Activated CD8-positive, alpha-beta memory T cell treated with anti-CD3 and anti-CD28 coated beads for 4 hours (primary cell): ENCODE measurements at places on chromosomes 16 and 17.

- no peak for DNase-seq
Measured at GRCh38 chr17:7004398-7005253, 7.8 kb upstream of the RNASEK start.

GRCh38 chr17:26731005-26731921 is 562.7 kb upstream of the WSB1 start:
- DNase-seq, result no peak

- no peak for DNase-seq
Measured at GRCh38 chr16:88983165-88983564, 6.2 kb upstream of the CBFA2T3 start.

DNA sequence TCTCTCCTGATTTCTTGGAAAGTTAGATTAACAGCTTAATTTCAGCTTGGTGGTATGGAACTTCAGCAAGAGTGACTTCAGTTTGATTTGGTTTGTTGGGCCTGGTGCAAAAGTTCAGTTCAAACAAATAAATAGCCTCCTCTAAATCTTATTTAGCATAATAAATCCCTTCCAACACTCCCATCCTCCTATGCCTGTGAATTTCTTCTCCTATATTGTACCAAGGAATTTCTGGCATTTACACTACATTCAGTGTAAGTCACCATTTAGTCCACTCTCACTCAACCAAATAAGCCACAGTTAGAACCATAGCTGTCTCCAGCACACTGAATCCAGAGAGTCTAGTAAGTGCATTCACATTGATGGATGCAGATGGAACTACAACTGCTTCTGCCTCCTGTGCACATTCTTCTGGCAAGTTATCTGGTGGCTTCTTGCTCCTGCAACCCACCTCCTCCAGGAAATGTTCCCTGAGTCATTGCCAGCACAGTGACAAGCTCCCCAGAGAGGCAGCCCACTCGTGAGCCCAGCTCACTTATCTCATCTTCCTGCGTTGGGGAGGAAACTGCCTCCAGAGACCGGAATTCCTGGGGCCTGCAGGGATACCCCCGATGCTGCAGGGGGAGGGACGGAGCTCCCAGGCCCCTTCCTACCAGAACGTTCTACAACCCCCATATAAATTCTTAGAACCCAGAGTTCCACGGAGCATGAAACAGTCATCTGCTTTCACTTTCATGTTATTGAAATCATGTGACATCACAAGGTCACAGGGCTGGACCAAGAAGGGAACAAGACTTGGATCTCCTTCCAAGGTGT is 318.3 kb downstream of the PHKB start:
- no peak for DNase-seq

GRCh38 chr16:28084209-28084608 is 20.7 kb upstream of the GSG1L start:
- no peak for DNase-seq

DNA sequence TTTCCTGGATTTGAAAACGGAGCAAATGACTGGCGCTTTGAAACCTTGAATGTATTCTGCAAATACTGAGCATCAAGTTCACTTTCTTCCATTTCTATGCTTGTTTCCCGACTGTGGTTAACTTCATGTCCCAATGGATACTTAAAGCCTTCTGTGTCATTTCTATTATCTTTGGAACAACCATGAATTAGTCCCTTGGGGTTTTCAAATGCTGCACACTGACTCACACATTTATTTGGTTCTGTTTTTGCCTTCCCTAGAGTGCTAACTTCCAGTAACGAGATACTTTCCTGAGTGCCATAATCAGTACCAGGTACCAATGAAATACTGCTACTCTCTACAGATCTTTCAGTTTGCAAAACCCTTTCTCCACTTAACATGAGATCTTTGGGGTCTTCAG is 32.3 kb downstream of the BRCA1 start:
- no peak for DNase-seq

- DNase-seq, result no peak
Measured at GRCh38 chr17:79841369-79842135, 2.3 kb upstream of the CBX4 start.

DNA sequence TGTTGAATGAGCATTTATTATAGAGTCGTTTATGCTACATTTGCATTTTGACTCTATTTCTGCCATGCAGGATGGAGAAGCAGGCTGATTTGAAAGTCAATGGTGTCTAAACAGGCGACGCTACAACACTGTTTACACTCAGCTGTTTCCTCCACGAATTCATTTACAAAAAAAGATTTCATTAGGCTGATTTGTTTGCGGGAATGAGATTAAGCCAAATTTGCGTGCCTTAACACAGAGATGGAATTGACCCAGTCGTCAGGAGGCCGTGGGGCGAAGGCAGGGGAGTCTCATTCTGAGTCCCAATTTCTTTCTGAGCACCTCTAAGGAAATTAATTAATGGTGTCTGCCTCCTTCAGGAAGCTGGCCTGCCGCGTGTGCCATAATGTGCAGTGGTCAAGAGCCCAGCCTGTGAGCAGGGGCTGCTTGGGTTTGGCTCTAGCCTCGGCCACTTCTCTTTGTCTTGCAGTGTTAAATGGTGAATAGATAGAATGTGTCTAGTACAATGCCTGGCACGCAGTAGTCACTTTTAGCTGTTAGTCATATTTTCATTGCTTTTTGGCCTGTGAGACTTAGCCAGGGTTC is 88.6 kb upstream of the NKD1 start:
- no peak for DNase-seq

GRCh38 chr17:10094797-10095196 is 103.6 kb downstream of the GAS7 start:
- no peak for DNase-seq

DNA sequence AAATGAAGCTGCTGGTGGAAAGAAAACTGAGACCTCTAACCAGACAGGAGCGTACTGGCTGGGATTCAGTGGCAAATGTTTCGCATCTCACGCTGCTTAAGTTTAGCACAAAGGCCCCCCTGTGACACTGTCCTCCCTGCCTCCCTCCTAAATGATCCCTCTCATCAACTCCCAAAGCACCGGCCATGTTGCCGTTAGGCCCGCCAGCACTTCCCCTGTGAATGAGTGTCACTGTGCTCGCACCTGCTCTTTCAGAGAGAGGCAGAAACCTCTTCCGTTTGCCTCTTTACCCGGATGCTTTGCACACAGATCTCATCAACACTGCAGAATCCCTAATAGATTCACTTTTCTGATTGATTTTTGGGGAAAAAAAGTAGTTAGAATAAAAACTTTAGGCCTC is 26.5 kb downstream of the MBTPS1 start:
- DNase-seq, result no peak

DNA sequence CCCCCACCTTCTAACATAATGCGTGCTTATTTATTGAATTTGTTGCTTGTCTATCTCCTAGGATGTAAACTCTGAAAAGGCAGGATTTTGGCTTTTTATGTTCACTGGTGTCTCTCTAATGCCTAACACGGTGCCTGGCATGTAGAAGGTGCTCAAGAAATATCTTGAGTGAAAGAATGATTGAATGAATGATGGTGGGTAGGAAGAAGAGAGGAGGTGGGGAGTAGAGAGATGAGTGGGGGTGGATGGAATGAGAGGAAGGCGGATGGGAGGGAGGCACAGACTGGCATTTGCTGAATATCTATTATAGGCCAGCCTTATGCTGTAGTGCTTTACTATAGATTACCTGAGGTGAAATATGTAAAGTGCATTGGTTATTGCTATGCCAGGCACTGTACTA is 2.3 kb downstream of the PRSS36 start:
- no peak for DNase-seq

DNA sequence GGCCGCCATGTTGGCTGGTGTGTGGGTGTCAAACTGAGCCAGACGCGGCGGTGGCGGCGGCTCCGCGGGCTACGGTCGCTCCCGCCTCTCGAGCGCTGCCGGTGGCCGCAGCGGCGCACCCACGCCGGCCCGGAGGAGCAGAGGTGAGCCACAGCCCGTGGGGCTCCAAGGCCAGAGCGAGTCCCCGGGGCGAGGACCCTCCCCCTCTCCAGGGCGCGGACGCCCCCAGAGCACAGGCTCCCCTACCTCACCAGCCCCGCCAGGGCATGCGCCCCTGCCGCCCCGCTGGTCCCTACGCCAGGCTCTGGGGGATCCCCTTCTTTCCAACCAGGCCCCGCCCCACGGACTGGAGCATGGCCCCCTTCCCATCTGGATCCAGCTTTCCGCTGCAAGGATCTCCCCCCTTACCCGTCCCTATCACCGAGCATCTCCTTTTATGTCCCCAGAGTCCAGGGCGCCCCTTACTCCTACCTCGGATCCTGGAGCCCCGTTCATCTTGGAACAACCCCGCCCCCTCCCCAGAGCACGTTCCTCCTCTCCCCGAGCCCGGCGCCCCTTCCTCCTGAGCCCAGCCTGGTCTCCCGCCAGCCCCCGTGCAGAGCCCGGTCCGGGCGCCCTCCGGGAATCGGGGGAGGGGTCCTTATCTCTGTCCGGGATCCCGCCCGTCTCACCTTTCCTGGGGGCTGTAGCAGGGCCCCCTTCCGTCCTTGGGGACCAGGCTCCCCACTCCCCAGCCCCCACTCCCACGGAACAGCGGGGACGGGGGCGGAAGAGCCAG is 412 bp downstream of the EPN2 start:
- no peak for DNase-seq

DNA sequence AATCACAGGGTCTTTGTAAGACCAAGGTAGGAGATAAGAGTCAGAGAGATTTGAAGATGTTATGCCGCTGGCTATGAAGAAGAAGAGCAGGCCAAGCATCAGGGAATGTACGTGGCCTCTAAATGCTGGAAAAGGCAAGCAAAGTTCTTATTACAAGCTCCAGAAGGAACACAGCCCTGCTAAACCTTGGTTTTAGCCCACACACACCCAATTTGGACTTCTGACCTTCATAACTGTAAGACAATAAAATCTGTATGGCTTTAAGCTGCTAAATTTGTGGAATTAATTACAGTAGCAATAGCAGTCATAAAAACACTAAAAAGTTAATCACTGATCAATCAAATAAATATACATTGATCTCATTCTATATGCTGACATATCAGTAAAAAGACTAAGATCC is 6.0 kb downstream of the TMEM170A start:
- no peak for DNase-seq

DNA sequence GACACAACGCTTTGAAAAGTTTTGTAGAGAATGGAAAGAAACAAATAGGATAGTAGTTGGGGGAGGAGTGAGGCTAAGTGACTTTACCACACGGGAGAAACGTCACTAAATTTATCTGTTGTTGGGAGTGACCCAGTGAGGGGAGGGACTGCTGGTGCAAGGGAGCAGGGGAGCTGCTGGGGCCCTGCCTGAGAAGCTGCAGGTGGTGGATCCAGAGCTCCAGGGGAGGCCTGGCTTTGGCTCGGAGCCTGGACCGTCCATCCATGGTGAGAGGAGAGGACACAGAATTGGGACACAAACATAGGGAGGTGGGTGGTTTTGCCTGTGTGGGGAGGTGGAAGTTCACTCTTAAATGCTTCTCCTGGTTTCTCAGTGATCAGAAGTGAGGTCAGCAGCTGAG is 107.6 kb downstream of the GOSR1 start:
- no peak for DNase-seq

- DNase-seq, result no peak
Measured at GRCh38 chr17:50034498-50035364, 21.2 kb upstream of the ITGA3 start.

- no peak for DNase-seq
Measured at GRCh38 chr17:3526491-3526890, 31.1 kb downstream of the TRPV3 start.

- no peak for DNase-seq
Measured at GRCh38 chr17:67165201-67165600, 79.8 kb downstream of the HELZ start.

- no peak for DNase-seq
Measured at GRCh38 chr16:86768999-86769398, 190.7 kb downstream of the FOXL1 start.

GRCh38 chr17:49942947-49943346 is 26.0 kb upstream of the DLX4 start:
- DNase-seq, result no peak

DNA sequence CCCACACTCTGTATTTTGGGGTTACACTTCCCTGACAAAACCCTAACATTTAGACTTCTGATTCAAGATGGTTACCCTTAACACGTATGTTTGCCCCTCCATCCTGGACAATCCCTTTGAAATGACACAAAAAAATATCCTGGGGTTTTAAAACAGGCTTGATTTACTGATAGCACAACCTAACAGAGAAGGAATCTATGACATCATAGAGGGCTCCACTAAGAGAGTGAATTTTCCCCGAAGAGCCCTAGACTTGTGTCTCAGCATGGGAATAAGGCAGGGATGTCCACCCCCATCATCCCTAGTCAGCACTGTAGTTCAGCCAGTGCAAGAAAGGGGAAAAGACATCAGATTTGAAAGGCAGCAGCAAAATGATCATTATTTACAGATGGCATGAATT is 15.8 kb upstream of the SRCIN1 start:
- no peak for DNase-seq

DNA sequence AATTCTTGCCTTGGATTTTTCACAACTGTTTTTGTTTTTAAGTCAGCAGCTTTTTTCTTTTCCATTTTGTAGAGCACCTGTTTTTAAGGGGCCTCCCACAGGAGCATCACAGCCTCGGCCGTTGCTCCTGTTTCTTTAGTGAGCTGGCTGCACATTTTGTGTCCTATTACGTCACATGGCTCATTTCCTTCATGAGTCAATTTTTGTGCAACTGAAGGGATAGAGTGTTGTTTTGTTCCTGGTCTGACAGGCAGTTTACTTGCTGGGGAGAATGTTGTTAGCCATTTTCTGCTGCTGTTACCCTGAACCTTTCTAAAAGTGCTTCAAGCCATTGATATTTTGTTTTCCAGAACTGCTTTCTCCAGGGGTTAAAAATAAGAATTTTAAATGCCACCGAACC is 45.0 kb upstream of the CRISPLD2 start:
- DNase-seq, result no peak

DNA sequence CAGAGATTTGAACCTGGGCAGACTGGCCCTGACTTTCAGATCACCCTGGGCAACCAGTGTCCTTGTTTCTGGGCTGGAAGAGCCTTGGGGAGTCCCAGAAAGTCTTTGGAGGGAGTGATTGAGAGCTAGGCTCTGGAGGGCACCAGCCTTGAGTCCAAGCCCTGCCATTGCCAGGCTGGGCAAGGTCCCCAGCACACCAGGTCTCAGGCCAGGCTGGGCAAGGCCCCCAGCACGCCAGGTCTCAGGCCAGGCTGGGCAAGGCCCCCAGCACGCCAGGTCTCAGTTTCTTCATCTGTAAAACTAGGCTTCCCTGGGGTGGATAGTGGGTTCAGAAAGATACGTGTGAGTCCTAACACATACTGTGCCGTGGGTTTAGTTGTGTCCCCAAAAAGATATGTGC is 135.0 kb downstream of the IRF8 start:
- DNase-seq, result no peak

- DNase-seq, result no peak
Measured at GRCh38 chr17:45060382-45060796, 728 bp upstream of the NMT1 start.

DNA sequence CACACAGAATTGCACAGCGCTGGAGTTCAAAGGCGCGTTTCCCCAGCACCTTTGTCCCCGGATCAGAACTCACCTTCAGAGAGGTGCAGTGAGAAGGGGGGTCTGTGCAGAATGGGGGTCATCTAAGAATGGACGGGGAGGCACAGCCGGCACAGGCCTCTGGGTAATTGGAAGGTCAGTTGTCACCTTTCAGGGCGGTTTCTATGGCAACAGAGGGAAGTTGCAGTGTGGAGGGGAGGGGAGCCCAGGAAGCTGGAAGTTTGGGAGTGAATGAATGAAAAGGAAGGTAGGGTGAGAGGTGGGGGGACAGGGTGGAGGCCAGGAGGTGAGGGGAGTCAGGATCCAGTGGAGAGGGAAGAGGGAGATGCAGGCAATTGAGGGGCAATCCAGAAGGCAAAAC is 12.4 kb upstream of the KCNG4 start:
- no peak for DNase-seq
